ENCODE measurements at places on chromosomes 3 and 15. TPM values are rescaled to one million over a fixed set of nuclear protein-coding genes. Genes with fewer than 3 reads are reported as not detected.

The CSPG5 gene
- polyA plus RNA-seq = 1.5 TPM

The SEMA5B gene
- polyA plus RNA-seq = 46.2 TPM

The PEX5L gene
- 0.54 TPM for polyA plus RNA-seq

The LRRC3B gene
- polyA plus RNA-seq = 2.1 TPM

The IL5RA gene
- polyA plus RNA-seq = not detected

The FANCI gene
- 19.6 TPM for polyA plus RNA-seq

The EFHB gene
- 2.2 TPM for polyA plus RNA-seq

The ADAMTSL3 gene
- polyA plus RNA-seq = 49.3 TPM

The ETFA gene
- polyA plus RNA-seq = 124 TPM

The ENTPD3 gene
- polyA plus RNA-seq = 0.52 TPM

The ATP13A5 gene
- polyA plus RNA-seq = 0.65 TPM

The GPR156 gene
- polyA plus RNA-seq = 1.5 TPM

The CCRL2 gene
- not detected for polyA plus RNA-seq

The CNTN4 gene
- polyA plus RNA-seq = 19.0 TPM

The TAGLN3 gene
- 4.1 TPM for polyA plus RNA-seq

The CFAP91 gene
- polyA plus RNA-seq = 0.47 TPM

The THRB gene
- 1.5 TPM for polyA plus RNA-seq

The GOLGA6L7 gene
- 0.33 TPM for polyA plus RNA-seq

The CHRNB4 gene
- polyA plus RNA-seq = 0.42 TPM

The PRSS50 gene
- 1.1 TPM for polyA plus RNA-seq

The SIDT1 gene
- 2.3 TPM for polyA plus RNA-seq

The RBP2 gene
- polyA plus RNA-seq = not detected

The HIGD2B gene
- polyA plus RNA-seq = not detected

The TIGIT gene
- polyA plus RNA-seq = 0.29 TPM

The COL8A1 gene
- polyA plus RNA-seq = 3.7 TPM

The SAMD7 gene
- not detected for polyA plus RNA-seq

The CAMKV gene
- polyA plus RNA-seq = 0.39 TPM

The EFCAB12 gene
- 0.10 TPM for polyA plus RNA-seq

The CYP11A1 gene
- polyA plus RNA-seq = 1.8 TPM

The C3orf20 gene
- polyA plus RNA-seq = 0.05 TPM

The AHSG gene
- polyA plus RNA-seq = 0.61 TPM

The GP5 gene
- polyA plus RNA-seq = 0.29 TPM

The CHCHD4 gene
- polyA plus RNA-seq = 10.5 TPM

The ISLR2 gene
- polyA plus RNA-seq = 12.0 TPM

The FBXL2 gene
- polyA plus RNA-seq = 6.5 TPM

The MYL3 gene
- polyA plus RNA-seq = 232 TPM

The KLHL25 gene
- 7.5 TPM for polyA plus RNA-seq

The SLC28A2 gene
- polyA plus RNA-seq = 0.14 TPM

The FSTL1 gene
- polyA plus RNA-seq = 790 TPM

The PGBD4 gene
- polyA plus RNA-seq = 1.2 TPM

The ALDH1L1 gene
- polyA plus RNA-seq = 0.49 TPM

The WDR53 gene
- polyA plus RNA-seq = 11.9 TPM

The TMEM158 gene
- polyA plus RNA-seq = 1.2 TPM

The CD86 gene
- polyA plus RNA-seq = 2.5 TPM

The NEK10 gene
- not detected for polyA plus RNA-seq

The GOLGA6L4 gene
- 10.0 TPM for polyA plus RNA-seq

Measured in muscle of arm (tissue), 14 donors.